ENCODE measurements at places on chromosomes 13 and 19. TPM values are rescaled to one million over a fixed set of nuclear protein-coding genes. Genes with fewer than 3 reads are reported as not detected.

DNA sequence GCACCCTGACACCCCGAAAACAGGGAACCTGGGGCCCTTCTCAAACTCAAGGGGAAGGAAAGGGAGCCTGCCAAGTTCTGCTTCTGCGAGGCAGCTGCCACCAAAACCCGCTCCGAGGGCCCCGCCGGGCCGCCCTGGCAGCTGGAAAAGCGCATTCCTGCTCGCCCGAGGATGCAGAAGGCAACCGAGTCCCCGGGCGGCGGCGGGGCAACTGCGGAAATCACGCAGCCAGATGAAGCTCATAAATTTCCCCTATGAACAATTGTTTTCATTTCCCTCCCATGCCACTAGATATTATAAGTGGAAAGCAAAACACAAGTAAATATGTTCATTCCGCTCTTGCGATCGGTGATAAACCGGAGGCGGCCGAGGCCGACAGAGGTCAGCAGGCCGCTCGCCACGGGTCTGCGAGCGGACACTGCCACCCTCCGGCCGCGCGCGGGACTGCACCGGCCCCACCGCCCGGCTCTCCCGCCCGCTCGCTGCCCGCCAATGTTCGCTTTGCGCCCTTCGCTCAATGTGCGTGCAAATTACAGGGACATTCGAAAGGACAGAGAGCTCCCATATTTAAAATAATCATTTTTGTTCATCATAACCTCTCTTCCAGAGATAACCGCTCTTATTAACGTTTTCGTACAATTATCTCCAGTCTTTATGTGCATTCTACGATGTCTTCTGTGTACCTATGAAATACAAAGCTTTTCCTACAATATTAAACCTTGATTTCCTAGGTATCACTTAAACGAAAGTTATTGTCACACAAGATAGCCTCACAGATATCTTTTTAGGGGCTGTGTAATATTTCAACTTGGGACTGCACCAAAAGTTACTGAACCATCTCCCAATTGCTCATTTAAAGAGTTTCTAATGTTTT lies 120.8 kb upstream of the ZNF507 start:
- DNase-seq, result peak; percentile 81

DNA sequence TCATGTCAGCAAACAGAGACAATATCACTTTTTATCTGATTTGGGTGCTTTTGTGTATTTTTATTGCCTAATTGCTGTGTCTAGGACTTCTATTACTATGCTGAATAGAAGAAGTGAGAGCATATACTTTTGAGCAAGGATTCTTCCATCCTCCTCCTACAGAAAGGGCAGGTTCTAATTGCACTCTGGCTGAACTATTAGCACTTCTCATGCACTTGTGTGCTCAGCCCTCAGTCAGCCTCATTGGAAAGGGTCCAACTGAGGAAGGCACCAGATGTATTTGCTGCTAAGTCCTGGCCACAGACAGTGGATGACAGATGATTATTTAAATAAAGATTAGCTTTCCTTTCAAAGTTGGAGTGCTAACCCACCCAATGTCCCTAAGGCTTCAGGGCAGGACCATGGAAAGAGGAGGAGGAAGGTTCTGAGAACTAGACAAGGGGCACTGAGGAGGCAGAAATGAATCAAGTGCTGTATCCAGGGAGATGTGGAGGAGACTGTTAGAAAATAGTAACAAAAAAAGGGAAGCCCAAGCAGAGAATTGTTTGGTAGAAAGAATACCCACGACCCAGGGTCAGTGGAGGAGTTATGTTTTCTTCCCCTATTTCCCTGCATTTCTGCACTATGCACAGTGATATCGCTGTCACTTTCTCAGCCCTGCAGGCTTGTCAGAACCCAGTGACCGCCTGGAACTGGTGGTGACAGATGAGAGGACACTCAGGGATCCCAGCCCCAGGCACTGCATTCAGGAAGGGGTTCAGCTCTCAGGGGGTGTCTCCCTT lies 8.0 kb downstream of the LILRB4 start:
- DNase-seq, result no peak

GRCh38 chr19:49786376-49786820 lies 19.6 kb downstream of the AP2A1 start:
- DNase-seq, result no peak

DNA sequence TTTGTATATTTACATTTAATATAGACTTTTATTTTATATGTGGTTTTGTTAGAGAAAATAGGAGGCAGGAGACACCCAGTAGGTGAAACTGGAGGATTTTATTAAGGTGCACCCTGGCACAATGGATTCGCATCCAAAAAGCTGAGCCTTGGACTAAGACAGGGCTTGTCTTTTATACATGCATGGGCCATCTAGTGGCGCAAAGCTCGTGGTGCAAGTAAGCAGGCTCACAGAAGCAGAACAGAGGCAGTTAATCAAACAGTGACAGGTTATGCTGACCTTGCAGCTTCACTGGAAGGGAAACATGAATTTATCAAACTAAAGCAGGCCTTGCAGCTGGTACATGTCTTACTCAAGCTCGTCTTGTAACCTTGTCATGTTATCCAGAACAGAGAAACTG lies 58.8 kb upstream of the ZNF681 start:
- DNase-seq, result no peak

DNA sequence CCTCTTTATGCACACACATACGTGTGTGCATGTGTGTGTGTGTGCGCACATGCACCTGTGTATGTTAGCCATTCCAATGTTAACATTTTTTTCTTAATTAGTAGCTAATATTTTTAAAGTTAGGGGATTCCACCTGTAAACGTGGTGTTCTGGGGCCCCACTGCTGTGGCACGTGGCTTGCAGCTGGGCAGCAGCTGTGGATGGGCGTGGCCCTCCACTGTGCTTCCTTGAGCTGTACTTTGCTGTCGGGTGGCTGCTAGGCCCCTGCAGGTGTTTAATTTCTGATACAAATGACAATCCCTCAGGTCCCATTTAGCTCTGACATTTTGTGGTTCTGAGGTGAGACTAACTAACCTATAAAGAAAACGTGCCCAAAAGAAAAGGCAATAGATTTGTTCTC lies 58.9 kb upstream of the GJB6 start:
- DNase-seq, result no peak

- DNase-seq, result no peak
Observed at GRCh38 chr13:103324641-103325040, 258.4 kb upstream of the SLC10A2 start.

DNA sequence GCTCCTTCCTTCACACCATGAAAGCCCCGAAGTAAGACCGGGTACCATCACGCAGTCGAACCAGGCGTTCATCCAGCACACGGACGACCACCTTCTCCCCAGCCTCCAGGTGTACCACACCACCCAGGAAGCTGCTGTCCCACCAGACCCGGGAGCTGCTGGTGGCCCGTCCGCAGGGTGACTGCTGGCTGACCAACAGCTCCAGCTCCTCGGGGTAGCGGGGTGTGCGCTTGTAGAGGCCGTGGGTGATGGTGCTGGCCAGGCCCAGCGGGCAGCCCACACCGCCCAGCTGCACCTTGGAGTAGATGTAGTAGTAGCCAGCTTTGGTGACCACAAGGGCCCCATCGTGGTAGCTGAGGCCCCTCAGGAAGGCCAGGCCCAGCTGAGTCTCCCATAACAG lies 5.0 kb downstream of the TNFSF14 start:
- DNase-seq, result no peak

GRCh38 chr13:112064222-112064621 lies 2.7 kb upstream of the SOX1 start:
- no peak for DNase-seq

DNA sequence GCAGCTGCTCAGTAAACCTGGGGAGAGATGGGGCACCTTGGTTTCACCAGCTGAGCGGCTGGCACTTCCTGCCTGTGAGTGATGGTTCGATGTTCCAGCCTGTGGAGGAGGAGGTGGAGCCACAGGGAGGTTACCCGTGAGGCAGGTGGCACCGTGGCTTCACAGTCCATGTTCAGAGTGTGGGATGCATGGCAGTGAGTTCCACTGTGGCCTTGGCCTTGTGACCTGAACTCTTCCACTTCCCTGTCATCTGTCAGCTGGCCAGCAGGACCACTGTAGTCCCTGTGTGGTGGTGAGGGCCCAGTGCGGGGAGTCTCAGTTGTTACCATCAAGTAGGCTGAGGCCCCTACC lies 16.9 kb downstream of the SMARCA4 start:
- DNase-seq, result no peak

Gene SSC5D
- total RNA-seq, result 1.5 TPM

Gene BRCA2
- 4.3 TPM for total RNA-seq

Gene GAS6
- 102 TPM for total RNA-seq

Gene ZNF546
- 5.5 TPM for total RNA-seq

Gene SPACA4
- total RNA-seq, result not detected

Gene UQCRFS1
- 43.0 TPM for total RNA-seq

Gene MAST1
- 1.9 TPM for total RNA-seq

Gene ZNF578
- total RNA-seq, result 1.1 TPM
